Aorta (tissue), 5 donors: ENCODE measurements at places on chromosomes 1 and 21. TPM values are rescaled to one million over a fixed set of nuclear protein-coding genes. Genes with fewer than 3 reads are reported as not detected.

The DNAJC6 gene
- total RNA-seq: 3.8 TPM

DNA sequence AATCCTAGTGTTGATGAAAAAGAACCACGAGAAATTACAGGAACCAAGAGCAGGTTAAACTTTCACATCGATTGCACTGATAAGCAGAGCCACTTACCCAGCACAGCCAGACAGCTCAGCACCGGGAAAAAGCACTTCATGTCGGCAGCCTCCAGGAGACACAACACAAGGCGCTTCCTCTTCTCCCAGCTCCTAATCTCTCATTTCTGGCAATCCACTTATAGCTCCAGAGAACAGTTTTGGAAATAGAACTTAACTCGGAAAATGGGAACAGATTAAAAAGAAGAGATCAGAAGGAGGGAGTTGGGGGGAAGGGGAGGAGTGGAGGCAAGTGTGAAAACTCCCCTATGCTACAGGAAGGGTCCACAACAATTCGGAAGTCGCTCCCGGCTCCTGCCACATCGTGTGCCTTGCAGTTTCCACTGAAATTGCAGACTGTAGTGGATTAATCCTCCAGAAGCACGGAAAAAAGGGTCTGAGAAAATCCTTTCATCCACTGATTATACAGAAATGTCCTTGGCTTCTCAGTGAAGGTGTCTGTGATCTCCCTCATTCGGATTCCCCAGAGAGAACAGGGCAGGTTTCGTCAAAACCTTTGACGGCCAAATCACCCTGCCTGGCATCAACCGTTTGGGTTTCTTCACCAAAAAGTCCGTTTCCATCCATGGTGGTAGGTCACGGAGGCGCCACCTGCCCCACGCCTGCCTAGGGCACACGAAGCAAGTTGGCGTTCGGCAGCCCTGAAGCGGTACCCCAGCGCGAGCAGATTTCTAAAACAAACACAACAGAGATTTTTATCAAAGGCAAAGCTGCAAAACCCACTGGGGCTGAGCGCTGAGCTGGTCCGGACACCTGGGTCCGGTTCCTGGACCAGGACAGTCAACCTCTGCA lies 1.1 kb downstream of the IGSF3 start:
- no peaks in the 10 kb centered on the region for H3K36me3 ChIP-seq
- no peak overlapping the region for H3K27ac ChIP-seq
- H3K27me3 ChIP-seq: no peaks in the 10 kb centered on the region

- DNase-seq: no peak
- H3K27ac ChIP-seq: no peak overlapping the region
- H3K4me1 ChIP-seq: no peaks in the 10 kb centered on the region
- H3K36me3 ChIP-seq: no peaks in the 10 kb centered on the region
- no peak overlapping the region for H3K4me3 ChIP-seq
These were observed 184.1 kb upstream of the DUSP10 start for GRCh38 chr1:221925947-221926346.

DNA sequence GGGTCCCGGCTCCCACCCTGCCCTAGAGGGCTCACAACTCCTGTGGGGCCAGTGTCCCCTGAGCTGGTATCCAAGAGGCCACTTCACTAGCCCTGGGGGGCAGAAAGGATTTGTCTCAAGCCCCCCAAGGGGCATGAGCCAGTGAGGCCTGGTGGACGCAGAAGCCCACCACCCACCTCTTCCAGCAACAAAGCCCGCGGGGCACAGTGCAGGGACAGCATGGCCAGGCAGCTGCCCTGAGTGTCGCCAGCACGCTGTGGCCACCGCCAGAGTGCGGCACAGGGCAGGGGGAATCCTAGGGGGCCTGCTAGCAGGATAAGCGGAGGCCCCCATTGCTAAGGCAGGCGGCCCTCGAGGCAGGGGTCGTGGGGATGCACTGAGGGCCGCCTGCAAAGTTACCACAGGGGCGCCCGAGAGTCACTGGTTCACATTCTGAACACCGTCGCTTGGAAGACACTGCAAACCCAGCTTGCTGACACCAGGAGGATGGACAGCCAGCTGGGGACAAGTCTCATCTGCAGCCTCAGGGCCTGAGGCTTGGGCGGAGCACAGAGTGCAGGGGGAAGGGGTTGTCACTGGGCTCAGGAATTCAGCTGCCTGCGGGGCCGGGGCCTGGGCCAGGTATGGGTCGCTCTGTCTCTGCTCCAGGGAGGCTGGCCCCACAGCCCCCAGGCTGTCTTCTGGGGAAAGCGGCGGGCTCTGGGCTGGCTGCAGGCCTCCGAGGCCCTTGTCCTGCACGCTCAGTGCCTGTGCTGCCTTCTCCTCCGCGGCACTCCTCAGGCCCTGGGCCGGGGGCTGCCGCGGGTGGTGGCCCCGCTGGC lies 26.8 kb downstream of the SLC19A1 start:
- H3K27me3 ChIP-seq: no peaks in the 10 kb centered on the region
- DNase-seq: peak; percentile 67
- peaks cover 4% of the 10 kb centered on the region for H3K36me3 ChIP-seq
- H3K27ac ChIP-seq: no peak overlapping the region
- H3K4me3 ChIP-seq: no peak overlapping the region
- H3K4me1 ChIP-seq: no peaks in the 10 kb centered on the region

- no peaks in the 10 kb centered on the region for H3K36me3 ChIP-seq
- H3K27ac ChIP-seq: no peak overlapping the region
- no peaks in the 10 kb centered on the region for H3K27me3 ChIP-seq
- DNase-seq: no peak
These were observed 2.1 kb downstream of the COL6A2 start for GRCh38 chr21:46100020-46100419.
